ENCODE measurements at places on chromosomes 12 and 14. TPM values are rescaled to one million over a fixed set of nuclear protein-coding genes. Genes with fewer than 3 reads are reported as not detected.

Gene OR6C2
- polyA plus RNA-seq, result not detected

Gene KRT86
- not detected for polyA plus RNA-seq

Gene CISTR
- not detected for polyA plus RNA-seq

Gene CCNK
- 33.4 TPM for polyA plus RNA-seq

Gene FLVCR2
- polyA plus RNA-seq, result 3.4 TPM

Gene TAS2R42
- not detected for polyA plus RNA-seq
